ENCODE measurements at places on chromosomes 6 and 20. TPM values are rescaled to one million over a fixed set of nuclear protein-coding genes. Genes with fewer than 3 reads are reported as not detected.

DNA sequence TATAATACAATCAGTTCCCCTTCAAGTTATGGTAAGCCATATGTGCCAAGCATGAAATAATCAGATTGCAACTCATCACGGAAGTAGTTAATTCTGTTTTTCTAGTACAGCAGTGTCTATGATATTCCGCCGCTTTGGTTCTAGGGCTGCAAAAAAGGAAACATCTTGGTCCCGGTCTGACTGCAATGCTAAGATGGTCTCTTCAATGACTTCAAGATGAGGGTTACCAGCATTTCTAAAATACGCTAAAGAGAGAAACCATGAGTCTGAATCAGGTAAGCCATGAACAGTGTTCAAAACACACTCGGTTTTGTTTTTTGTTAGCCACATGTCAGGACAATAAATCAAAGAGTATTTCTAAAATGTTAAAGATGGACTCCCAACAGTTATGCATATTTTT lies 3.2 kb upstream of the ANKRD60 start:
- no peak for DNase-seq

DNA sequence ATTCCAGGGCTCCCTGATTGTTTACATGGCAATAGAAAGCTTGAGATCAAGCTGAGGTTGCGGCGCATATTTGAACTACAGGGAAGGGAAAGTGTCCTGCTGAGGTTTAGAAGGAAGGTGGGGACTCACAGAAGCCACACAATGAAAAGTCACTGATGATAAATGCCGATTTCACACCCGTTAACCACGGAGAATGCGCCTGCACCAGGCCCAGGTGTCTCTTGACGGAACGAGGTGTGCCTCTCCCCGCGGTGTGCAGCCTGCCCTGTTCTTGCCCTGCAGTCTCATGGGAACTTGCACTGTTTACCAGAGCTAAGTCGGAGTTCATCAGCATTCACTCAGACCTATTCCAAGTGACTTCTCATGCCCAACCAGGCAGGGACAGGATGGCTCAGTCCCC lies 90.3 kb downstream of the LY86 start:
- no peak for DNase-seq

DNA sequence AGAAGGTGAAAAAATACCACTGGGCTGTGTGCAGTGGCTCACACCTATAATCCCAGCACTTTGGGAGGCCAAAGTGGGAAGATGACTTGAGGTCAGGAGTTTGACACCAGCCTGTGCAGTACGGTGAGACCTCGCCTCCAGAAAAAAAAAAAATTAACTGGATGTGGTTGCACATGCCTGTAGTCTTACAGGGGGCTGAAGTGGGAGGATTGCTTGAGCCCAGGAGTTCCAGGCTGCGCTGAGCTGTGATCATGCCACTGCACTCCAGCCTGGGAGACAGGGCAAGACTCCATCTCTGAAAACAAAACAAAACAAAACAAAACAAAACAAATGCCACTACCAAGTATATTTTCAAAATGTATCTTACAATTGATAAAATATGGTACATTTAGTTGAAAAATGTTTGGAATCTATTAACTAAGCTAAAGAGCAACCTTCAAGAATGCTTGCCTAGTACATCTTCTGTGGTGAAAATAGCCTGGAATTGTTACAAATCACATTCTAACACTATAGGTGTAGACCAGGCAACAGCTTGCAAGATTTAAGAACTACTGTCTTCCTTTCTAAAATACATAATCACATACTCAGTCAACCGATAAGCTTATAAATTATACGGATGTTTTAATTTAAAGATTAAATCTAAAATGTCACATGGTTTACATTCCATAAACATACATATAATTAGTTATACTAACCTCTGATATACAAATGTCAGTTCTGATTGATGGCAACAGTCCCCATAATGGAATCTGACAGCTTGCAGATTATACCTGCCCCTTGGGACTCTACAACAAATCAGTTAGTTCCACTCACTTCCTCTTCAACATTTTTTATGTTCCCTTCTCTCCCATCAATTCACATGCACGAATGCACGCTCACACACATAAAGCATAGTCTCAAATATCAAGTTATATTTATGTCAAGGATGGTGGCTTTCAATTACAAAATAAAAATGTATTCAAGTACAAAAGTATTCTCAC lies 150.8 kb downstream of the ASCC3 start:
- DNase-seq: no peak

DNA sequence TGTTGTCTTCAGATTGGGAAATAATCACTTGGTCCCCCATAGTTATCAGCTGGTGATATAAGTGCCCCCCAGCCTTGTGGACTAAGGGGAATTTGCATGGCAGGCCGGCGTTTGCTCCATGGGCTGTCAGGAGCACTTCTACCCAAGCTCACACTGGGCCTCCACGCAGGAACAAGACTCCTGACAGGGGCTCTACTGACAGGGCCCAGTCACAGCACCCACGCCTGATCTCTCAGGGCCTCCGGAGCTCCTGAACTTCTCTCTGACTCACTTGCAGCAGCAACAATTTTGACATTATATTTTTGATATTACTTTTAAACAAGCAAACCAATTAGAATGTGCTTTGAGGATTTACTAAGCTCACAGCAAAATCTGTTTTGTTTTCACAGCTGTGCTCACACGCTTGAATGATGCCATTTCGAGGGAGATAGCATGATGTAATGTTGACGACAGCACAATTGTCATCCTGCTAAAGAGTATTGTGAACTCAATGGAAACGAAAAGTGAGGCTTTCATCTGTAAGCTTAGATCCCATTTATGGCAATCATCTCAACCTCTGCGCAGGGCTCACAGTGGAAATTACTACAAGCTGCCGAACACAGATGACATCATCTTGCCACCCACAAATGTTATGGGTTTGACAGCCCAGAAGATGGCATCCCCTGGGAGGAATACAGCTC lies 28.7 kb upstream of the TXNDC5 start:
- DNase-seq: no peak

GRCh38 chr20:41437836-41438235 lies 71.2 kb upstream of the EMILIN3 start:
- DNase-seq: no peak

DNA sequence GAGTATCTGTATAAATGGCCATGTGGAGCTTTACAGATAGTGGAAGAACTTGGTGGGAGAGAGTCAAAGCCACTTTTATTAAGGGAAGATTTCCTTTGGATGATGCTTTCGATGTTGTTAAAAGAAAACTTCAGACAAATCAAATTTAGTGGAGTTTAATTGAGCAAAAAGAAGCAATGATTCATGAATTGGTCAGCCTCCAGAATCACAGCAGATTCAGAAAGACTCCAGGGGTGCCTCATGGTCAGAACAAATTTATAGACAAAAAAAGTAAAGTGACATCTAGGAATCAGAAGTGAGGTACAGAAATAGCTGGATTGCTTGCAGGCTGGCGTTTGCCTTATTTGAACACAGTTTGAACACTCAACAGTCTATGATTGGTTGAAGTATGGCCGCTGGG lies 5.3 kb upstream of the CGA start:
- no peak for DNase-seq

GRCh38 chr6:11789744-11790143 lies 11.1 kb upstream of the ADTRP start:
- DNase-seq: no peak

GRCh38 chr20:8398263-8399051 lies 266.4 kb downstream of the PLCB1 start:
- no peak for DNase-seq

- no peak for DNase-seq
Observed at GRCh38 chr6:114446342-114446741, 103.5 kb upstream of the HS3ST5 start.

The GABRR2 gene
- 13.0 TPM for total RNA-seq

The MEI4 gene
- total RNA-seq: not detected

The C6orf47 gene
- total RNA-seq: 24.1 TPM
